ENCODE measurements at places on chromosomes 16 and 17.

- no peak for DNase-seq
These were observed 8.5 kb downstream of the MLLT6 start for GRCh38 chr17:38713456-38714075.

DNA sequence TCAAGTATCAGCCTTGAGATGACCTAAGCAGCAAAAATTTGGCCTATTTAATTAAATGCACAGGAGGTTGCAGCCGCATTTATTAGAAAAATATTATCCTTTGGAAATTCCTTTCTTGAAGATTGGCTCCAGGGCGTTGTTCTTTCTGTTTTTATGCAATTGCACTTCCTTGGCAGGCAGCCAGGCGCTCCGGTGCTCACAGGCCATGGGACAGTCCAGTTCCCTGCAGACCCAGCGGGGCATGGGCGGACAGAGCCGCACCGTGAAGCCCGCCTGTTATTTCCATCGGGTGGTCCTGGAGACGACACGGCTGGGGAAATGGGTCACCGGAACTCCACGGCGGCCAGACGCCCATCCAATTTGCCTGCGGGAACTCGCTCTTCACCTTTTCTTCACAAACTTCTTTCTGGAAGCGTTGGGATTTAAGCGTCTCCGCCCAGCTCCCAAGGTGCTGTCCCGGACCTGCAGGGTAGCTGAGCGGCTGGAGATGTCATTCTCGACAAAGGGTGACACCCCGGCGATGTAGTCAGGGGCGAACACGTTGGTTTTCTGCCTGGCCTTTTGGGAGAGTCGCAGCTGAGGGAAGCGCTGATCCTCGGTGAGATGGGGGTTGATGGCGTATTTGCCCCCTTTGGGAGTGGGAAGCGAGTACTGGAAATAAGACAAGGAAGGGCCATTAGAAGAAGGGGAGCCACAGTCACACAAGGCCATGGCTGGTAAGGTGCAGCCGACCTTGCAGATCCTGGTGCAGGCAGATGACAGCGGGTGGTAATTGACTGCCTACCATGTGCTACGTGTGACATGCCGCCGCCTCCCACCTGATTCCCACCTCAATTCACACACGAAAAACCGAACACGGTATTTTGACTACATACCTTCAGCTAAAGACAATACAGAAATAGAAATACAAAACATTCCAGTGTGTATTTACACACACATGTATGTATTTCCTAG, 12.5 kb downstream of the NOB1 start:
- no peak for DNase-seq

- DNase-seq: no peak
These were observed 78.8 kb downstream of the TMEM114 start for GRCh38 chr16:8511464-8511863.

- DNase-seq: no peak
These were observed 10.2 kb downstream of the NDE1 start for GRCh38 chr16:15660203-15660601.

DNA sequence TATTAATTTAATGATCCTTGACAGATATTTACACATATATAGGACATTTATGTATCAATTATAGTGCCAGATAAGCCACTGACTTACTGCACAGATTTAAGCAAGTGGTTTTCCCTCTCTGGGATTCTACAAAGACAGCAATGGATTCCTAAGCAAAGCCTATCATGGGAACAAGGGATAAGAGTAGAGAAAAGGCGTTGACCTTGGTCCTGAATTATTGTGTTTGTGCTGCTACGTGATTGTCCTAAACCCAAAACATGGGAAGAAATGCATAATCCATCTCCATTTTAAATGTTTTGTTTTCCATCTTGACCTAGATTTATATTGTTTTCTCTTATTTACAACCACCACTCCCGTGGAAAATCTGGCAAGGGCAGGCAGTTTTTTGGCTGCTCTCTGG, 14.0 kb downstream of the SLFN11 start:
- no peak for DNase-seq

GRCh38 chr17:50055426-50056216, at the start of gene ITGA3:
Gene ITGA3 (plus strand): TSS chr17:50056110. CDS start chr17:50056440, 330 bp downstream.
- DNase-seq: peak; percentile 41

DNA sequence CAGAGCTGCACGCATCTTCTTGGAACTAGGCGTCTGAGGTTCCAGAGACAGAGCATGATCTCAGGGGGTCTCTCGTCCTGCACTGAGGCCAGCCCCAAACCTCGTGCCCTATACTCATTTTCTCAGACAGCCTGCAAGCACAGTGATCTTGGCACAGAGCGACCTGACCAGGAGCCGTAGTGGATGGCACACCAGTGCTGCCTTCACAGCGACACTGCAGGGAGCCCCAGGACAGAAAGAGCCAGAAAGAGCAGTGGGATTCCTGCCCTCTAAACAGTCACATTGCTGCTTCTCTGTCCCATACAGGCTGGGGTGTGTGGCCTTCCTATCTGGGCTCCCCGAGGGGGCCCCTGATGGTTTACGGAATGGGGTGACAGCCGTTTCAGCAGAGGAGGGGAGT, 131.0 kb downstream of the RBFOX3 start:
- DNase-seq: no peak

- no peak for DNase-seq
These were observed 158.4 kb downstream of the CCDC182 start for GRCh38 chr17:57586742-57587141.

DNA sequence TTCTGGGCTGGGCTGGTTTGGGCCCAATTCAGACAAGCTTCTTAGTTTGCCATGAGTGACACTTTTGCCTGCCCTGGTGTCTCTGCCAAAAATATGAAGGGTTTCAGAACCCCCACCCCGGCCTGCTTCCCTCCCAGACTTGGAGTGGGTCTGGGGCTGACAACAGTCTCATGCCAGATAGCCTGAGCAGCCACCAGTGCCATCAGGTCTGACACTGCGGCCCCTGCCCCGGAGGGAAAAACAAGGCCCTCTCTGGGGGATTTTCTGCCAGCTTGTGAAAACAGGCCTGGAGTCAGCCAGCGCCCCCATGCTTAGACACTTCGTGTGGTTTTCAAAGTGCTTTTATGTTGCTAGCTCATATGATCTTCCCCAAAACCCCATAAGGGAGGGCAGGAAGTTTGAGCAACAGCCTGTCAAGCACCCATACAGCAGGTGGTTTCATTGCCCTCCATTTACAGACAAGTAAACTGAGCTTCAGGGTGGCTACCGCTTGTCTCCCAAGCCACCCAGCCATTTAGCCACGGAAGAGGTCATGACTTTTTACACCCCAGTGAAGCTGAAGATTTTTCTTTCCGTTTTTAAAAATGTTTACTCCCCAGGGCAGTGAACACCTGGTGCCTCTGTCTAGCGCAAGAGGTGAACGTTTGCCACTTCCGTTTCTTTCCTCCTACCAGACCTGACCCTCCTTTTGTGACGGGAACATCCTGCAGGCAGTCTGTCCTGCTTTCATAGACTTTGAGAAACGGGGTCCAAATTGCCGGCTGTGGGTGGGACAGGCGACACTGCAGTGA, 300.6 kb downstream of the SEC14L1 start:
- no peak for DNase-seq

DNA sequence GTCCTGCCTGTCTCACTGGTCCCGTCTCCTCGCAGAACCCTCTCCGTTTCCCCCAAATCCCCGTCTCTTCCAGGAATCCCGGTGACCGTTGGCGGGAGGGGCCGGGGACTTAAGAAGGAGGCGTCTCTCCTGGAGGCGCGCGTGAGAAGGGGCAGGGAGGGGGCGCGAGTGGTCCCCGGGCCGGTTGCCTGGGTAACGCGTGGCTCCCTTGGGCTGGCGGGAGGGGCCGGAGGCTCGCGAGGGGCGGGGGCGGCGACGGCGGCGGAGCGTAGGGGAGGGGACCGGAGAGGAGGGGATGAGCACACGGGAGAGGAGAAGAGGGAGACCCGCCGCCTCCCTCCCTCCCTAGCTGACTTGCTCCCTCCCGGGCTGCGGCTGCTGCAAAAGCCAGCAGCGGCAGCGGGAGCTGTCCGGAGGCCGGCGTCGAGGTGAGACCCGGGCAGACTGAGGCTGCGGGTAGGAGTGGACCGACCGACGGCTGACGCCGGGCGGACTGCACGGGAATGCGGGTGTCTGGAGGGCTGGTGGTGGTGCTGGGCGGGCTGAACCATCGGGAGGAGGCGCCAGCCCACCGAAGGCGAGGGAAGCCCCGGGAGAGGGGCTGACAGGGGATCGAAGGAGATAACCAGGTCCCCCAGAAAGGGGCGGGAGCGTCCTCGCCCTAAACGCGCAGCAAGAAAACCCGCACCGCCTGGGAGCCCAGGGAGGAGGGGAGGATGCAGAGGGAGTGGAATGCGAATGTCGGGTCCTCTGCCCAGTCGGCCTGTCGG, at the start of gene PRRT2:
Gene PRRT2 (plus strand): TSS at position 298 of the 770 bp plus-strand sequence. CDS start 862 bp downstream, outside the sequence.
- no peak for DNase-seq

DNA sequence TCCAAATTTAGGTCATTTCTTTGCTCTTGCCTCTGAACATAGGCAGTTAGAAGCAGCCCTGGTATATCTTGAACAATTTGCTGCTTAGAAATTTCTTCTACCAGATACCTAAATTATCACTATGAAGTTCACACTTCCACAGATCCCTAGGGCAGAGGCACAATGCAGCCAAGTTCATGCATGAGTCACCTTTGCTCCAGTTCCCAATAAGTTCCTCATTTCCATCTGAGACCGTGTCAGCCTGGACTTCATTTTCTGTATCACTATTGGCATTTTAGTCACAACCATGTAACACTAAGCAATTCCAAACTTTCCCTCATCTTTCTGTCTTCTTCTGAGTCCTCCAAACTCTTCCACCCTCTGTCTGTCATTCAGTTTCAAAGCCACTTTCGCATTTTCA, 45.0 kb downstream of the KCNJ16 start:
- DNase-seq: no peak

DNA sequence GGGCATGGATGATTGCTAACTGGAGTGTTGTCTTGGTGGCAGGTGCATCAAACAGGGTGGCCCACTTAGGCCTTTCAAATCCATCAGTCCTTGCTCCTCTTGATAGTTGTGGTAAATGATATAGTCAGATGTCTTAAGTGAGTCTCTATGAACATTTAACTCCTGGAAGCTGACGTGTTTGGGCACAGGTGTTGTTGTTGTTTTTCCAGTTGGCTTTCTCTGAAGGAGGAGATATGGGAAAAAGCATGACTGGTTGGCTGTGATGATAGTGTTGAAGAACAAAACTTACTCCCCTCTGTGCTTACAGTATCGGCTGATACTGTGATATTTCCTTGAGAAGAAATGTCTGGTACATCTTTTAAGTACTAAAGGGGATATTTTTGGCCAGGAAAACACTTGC, 18.0 kb downstream of the TNRC6A start:
- DNase-seq: no peak

- no peak for DNase-seq
These were observed 226.8 kb downstream of the CHD9NB start for GRCh38 chr16:52825892-52826291.

- no peak for DNase-seq
These were observed 360.2 kb upstream of the HSBP1 start for GRCh38 chr16:83447560-83447959.

GRCh38 chr16:81151648-81152310, 55.6 kb upstream of the GCSH start:
- DNase-seq: no peak

GRCh38 chr17:63792055-63792729, 18.2 kb downstream of the DDX42 start:
- DNase-seq: no peak

- DNase-seq: no peak
These were observed 6.7 kb downstream of the PITPNA start for GRCh38 chr17:1555651-1556471.

- DNase-seq: no peak
These were observed 337.8 kb upstream of the ZFHX3 start for GRCh38 chr16:73385696-73386095.

- DNase-seq: no peak
These were observed 35.1 kb upstream of the MGAT5B start for GRCh38 chr17:76833034-76833644.

GRCh38 chr17:61412860-61413660, 13.4 kb downstream of the TBX2 start:
- no peak for DNase-seq

DNA sequence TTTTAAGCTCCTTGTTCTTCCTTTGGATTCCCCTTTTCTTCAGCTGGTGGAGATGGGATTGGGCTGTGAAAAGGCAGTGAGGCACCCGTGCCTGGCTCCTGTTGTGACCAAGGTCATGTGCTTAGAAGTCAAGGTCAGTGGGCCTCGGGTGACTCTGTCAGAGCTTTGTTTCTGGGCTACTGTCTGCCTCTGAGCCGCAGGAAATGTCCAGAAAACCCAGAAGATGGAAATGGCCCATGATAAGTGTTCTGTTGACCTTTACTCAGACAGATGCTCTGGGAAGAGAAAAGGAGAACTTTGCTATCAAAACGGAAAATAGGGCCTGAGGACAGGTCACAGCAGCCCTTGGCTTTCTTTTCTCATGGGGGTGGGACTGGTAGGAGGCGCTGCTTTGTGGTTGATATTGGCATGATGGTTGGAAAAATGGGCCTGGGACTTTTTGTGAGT, 2.9 kb downstream of the ABCC1 start:
- no peak for DNase-seq

GRCh38 chr17:37676115-37676925, 33.1 kb upstream of the DDX52 start:
- DNase-seq: no peak

DNA sequence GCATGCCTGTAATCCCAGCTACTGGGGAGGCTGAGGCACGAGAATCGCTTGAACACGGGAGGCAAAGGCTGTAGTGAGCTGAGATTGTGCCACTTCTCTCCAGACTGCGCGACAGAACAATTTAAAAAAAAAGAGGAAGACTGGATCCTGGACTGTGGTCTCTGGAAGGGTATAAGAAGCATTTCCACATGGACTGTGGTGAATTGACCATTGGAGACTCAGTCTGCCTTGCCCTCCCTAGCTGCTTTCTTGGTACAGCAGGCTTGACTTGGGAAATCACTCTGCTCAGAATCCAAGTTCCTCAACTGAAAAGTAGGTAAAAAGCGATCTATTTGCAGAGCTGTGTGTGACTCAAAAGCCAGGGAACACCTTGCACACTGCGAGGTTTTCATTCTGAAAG, 1.0 kb upstream of the MGRN1 start:
- DNase-seq: no peak

- no peak for DNase-seq
These were observed 15.6 kb downstream of the QPRT start for GRCh38 chr16:29694384-29695195.

DNA sequence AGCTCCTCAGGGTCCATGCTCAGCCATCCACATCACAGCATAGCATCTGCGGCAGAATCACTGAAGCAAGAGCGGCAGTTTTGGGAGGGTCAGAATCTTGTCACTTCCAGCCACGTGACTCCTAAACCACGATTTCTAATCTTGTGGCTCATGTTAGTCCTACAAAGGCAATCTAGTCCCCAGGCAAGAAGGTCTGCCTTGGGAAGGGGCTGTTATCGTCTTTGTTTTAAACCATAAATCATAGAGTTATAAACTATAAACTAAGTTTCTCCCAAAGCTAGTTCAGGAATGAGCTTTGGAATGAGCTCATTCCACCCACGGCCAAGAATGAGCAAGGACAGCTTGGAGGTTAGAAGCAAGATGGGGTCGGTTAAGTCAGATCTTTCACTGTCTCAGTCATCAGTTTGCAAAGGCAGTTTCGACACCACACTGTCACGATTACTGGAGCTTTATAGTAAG, 20.8 kb upstream of the DNAH17 start:
- no peak for DNase-seq

Data from activated CD4-positive, alpha-beta T cell treated with anti-CD3 and anti-CD28 coated beads for 24 hours (primary cell).